ENCODE measurements at places on chromosomes 16 and 17.

- no peak for DNase-seq
These were observed 659.9 kb upstream of the SOX9 start for GRCh38 chr17:71460943-71461342.

GRCh38 chr16:4316864-4317531, 1.1 kb downstream of the GLIS2 start:
- no peak for DNase-seq

- DNase-seq, result no peak
These were observed 16.9 kb downstream of the ITGAX start for GRCh38 chr16:31371619-31372484.

DNA sequence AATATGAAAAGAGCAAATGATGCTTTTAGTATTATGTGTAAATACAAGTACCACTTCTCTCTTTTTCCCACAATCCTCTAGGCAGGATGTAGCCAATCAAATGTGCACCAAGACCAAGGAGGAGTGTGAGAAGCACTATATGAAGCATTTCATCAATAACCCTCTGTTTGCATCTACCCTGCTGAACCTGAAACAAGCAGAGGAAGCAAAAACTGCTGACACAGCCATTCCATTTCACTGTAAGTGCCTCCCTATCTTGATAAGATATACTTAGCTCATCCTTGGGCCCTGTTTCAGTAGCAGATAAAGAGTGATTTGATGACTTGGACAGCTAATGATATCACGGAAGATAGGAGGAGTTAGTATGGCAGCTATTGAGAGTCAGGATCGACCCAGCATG, 33.7 kb downstream of the TADA2A start:
- DNase-seq, result no peak

- DNase-seq, result no peak
These were observed 478.2 kb upstream of the EEF2KMT start for GRCh38 chr16:5575646-5576245.

DNA sequence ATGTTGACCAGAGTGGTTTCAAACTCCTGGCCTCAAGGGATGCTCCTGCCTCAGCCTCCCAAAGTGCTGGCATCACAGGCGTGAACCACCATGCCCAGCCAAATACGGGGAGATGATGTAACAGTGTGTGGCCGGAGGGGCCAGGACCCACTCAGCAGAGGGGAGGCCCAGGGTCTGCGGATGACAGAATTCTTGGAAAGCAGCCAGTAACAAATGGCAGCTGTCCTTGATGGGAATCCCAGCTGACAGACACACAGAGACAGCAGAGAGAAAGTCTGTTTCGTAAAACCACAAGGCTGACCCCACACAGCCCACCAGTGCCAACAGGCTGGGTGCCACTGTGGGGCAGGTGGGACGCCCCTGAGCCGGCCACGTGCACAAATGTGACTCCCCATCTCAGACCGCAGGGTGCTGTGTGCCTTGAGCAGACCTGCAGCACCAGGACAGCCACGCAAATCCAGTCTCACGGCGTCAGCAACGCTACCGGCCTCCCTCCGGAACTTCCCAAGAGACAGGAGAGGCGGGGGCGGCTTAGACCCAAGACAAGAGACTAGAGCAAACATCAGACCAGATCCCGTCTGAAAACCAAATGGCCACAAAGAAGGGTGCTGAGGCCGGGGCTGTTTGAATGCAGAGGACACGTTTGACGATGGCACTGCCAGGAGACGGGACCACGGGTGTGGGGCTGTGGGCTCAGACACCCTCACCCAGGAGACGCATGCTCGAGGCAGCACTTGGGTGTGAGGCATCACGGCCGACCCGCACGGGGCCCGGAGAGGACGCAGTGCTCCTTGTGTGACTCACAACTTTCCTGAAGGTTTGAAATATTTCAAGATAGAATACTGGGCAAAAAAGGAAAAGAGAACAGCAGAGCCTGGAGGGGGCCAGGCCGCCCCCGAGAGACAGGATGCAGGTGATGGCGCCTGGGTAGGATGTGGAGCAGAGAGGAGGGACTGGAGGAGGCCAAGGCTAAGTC, 24.6 kb downstream of the CTU2 start:
- no peak for DNase-seq

DNA sequence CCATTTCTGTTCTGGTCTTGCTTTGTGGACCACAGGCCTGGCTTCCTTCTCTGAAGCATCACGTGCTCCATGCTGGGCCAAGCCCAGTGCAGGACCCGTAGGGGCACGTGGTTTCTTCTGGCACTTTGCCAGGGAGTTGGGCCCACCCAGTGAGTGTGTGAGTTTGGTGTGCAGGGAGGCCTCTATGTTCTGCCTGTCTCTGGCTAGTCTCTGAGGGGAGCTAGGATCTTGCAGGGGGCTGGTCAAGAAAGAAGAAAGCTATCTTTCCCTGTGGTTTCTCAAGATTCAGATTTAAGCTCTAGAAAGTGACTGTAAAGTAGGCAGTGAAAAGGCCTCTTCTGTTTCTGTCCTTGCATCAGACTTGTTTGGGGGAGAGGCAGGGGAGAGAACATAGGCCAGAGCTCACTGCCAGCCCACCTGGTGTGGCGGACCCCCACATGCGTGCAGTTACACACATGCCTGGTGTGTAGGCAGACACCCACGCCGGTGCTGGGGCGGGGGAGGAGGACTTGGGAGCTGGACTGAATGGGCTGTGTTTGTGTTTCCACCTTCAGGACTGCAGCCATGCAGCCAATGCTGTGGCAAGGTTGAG, 11.8 kb downstream of the LASP1 start:
- DNase-seq, result no peak

DNA sequence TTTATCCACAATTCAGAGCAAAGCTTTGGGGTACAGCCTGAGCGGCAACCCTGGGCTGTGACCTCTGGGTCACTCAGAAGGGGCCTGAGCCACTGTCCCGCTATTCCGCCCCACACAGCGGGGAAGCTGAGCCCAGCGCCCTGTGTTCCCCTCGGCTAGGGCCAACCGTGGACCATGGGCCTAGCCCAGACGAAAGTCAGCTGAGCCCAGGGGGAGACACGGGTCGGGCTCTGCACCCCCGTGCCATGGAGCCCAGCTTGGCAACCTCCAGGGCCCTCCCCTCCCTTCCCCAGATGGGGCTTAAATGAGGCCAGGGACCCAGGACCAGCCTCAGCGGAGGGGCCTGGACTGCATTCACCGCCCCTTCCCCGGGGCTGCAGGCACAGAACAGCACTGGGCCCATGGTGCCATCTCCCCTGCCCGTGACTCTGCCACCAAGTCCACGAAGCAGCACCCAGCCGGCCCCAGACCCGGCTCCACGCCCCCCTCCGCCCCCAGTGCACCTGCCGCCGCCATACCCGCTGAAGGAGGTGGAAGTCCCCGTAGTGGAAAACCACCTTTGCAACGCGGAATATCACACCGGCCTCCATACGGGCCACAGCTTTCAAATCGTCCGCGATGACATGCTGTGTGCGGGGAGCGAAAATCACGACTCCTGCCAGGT, 1.8 kb downstream of the TPSD1 start:
- DNase-seq, result no peak

- DNase-seq, result no peak
These were observed 93.6 kb downstream of the USP22 start for GRCh38 chr17:20948984-20949777.

- no peak for DNase-seq
These were observed at the start of gene SCNN1B for GRCh38 chr16:23302045-23302956. SCNN1B (plus strand) TSS chr16:23302302; CDS start chr16:23348600, 46,298 bp downstream.

DNA sequence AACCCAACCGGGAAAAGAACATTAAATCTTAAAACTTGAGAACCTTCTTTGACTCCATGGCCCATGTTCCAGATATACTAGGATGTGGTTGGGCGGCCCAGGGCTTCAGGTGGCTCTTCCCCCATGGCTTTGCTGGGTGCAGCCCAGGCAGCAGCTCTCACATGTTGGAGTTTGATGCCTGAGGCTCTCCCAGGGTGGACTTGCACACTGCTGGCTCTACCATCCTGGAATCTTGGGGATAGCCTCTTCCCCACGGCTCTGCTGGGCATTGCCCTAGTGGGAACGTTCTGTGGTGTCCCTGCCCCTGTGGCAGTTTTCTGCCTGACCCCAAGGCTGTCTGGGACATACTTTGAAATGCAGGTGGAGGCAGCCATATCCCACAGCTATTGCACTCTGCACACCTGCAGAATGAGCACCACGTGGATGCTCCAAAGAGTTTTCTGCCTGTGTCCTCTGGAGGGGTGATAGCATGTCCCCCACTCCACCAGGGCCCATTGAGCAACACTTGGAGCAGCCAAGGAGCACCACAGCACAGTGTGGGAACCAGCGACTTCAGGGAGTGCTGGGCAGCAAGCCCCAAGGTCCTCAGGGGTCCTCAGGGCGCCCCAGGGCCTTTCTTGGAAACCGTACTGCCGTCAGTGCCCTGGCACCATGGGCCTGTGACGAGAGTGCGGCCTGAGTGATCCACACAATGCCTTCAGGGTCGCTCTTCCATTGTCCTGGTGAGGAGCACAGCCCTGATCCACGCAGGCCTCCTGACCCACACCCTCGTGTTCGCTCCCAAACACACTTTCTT, 70.8 kb downstream of the GOSR1 start:
- DNase-seq, result no peak
